ENCODE measurements at places on chromosomes 1 and 21.

DNA sequence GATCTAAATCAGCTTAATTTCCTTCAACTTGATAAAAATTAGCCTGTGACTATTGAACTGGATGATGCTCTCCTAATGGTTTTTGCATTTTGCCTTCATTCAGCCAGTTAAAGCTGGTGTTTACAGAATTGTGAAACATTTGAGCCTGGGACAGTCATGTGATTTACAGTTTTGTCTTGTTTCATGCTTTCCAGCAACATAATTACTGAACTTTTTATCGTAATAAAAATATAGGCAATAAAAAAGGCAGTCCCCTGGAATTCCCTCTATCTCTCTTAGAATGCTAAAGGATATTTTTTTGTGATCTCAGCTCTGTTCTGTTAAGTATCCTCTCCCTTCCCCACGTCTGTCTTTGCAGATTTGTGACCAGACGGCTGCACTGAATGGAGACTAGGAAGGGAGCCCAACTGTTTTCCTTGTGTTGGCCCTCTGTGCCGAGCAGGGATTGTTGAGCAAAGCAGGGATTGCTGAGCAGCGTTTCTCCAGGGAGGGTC lies 70.3 kb upstream of the RGL1 start:
- DNase-seq: no peak

DNA sequence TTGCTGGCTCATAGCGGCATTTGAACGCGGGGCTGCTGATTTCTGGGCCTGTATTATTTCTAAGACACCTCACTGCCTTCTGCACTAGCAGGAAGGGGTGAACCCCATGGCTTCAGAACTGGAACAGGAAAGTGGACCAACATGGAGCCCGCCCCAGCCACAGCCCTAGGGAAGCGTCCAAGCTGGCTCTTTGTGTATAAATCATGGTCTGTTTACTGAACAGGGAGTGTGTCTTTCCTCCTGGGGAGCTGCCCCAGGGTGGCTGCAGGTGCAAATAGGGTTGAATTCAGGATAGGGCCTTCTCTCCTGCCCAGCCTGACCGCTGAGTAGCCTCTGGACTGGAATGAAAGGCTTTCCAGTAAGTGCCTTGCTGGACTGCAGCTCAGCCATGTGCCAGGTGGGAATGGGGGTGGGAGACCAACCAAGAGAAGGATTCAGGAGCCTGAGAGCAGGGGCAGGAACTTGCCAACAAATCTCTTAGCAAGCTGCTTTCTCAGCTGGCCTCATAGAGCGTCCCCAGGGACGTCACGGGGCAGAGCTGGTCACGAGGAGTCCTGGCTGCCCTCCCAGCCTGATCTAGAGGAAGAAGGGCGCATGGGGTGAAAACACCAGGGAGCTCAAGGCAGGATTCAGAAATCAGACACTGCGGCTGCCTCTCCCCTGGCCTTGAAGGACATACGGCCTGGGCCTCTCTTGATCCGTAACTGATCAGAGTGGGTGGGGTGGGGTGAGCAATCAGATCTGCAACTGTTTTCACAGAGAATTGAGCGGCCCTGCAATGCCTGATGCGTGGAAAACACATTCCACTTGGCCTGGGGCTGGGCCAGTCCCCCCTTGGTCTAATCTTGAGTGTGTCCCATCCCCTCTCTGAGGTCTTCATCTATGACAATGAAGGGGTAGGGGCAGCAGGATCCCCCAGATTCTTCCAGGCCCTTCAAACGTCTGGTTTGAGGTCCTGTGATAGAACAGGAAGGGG lies 56.5 kb upstream of the SELENON start:
- no peak for DNase-seq

GRCh38 chr1:200971428-200971903 lies 52.0 kb downstream of the KIF21B start:
- no peak for DNase-seq

DNA sequence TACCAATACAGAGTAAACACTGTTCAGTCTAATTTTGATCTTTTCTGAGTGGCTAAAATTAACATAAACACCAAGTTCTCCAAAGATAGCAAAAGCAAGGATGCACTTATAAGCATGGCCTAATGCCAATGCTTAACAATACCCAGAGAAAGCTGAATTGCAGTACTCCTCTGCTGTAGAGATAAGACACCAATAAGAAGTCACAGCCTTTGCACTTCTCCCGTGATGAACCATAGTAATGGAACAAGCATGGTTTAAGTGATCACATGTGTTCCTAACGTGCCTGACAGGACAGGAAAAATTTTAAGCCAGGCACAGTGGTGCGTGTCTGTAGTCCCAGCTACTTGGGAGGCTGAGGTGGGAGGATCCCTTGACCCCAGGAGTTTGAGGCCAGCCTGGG lies 5.6 kb downstream of the PRDX1 start:
- DNase-seq: no peak

DNA sequence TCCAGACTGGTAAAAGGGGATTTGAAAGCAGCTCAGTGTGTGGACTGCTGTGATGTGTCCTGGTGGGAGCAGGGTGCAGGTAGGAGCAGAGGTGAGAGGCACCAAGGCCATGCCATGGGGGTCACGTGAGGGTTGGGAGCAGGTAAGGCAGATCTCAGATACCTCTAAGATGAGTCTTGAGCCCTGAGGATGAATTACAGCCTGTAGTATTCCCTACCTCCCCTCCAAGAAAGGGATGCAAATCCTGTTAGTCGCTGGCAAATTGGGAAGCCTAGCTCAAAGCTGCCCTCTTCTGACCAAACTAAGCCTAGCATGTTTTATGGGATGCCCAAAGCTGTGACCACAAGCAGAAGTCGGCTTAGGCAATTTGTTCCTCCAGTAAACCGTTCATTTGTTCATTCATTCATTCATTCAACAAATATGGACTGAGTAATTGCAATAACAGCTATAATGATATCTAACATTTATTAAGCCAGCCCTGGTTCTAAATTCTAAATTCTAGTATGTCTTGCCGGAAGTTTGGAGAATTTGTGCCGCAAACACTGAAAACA lies 3.9 kb upstream of the NUAK2 start:
- peak; percentile 12 for DNase-seq

- no peak for DNase-seq
These were observed 17.8 kb upstream of the EPHA2 start for GRCh38 chr1:16173447-16174260.

GRCh38 chr1:59290193-59290949 lies 6.5 kb upstream of the FGGY start:
- DNase-seq: no peak

GRCh38 chr1:25848531-25848930 lies 10.7 kb downstream of the AUNIP start:
- no peak for DNase-seq

DNA sequence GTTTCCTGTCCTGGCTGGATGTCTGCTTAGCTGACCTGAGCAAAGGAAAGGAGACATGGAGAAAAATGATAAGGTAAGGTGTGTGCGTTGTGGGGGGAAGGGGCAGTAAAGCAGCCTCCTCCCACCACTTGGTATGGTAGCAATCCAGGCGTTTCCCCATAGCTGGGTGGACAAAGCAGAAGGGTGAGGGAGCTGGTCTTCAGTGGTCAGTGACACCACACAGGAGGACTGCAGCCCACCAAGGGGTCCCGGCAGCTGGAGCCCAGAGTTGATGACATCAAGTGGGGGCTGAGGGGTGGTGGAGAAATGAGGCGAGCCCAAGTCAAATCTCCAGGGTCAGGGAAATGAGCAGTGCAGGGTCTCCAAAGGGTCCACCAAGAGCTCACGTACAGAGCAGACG lies 69.3 kb upstream of the LRRN2 start:
- no peak for DNase-seq

- DNase-seq: no peak
These were observed 10.2 kb downstream of the EEIG2 start for GRCh38 chr1:108570128-108570527.

- DNase-seq: peak; percentile 40
These were observed at the start of gene TRABD2B for GRCh38 chr1:47997289-47998200. TSS of gene TRABD2B (minus strand) at chr1:47997385.

DNA sequence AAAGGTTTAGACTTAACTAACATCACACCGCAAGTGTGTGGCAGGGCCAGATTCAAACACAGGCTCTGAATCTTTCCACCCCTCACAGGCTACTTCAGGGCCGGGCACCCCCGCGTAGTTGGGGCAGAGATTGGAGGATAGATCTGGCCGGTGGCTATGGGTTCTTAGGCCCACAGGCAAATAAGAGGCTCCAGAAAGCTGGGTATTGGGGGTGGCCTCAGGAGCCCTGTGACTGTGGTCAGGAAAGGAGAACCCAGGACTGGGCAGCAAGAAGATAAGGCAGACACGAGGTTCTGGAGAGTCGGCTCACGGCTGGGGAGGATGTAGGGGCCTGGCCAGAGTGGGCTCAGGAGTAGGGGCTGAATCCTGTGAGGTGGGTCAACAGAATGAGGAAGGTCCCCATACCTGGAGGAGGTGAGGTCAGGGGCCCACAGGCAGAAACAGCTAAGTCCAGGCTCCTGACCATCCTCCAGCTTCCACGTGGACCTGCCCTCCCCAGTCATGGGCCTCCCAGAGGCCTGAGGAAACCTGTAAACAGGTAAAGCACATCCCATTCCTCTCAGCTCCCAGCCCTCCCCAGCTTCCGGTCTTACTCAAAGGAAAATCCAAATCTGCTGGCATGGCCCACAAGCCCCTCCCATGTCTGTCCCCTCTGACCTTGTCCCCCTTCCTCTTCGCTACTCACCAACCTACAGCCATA lies 306.2 kb downstream of the MATN1 start:
- no peak for DNase-seq

GRCh38 chr1:239802275-239802674 lies 289.4 kb upstream of the FMN2 start:
- DNase-seq: no peak

- no peak for DNase-seq
These were observed 29.2 kb downstream of the OLFML3 start for GRCh38 chr1:114008480-114008941.

DNA sequence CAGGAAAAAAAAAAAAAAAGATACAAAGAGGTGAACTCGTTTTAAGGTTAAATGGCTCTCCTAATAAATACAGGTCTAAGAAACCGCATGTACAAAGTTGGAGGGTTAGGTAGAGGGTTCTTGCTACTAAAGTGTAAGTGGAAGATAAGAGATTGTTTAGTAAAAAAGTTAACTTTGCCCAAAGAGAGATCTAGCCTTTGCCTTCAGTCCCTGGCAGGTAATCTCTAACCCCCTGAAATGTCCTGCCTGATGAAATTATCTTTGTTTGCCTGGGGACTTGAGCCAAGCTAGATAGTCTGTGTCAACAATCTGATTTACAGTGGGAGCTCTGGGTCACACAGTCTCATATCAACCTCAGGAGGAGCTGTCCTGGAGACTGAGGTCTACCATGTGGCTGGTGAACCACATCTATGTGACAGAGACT lies 57.6 kb downstream of the TRIM33 start:
- no peak for DNase-seq

GRCh38 chr1:12339396-12339795 lies 109.6 kb downstream of the VPS13D start:
- DNase-seq: no peak

GRCh38 chr1:51907079-51907702 lies 28.7 kb upstream of the NRDC start:
- no peak for DNase-seq

- DNase-seq: no peak
These were observed 579.7 kb downstream of the PTPRC start for GRCh38 chr1:199218533-199218932.

- no peak for DNase-seq
These were observed 1.0 kb upstream of the TSPEAR start for GRCh38 chr21:44712203-44713028.

GRCh38 chr1:241237873-241238272 lies 119.1 kb downstream of the RGS7 start:
- DNase-seq: no peak

- DNase-seq: no peak
These were observed 176.8 kb upstream of the SYT6 start for GRCh38 chr1:114330451-114330983.

GRCh38 chr1:59703918-59704378 lies 110.8 kb upstream of the HOOK1 start:
- no peak for DNase-seq

DNA sequence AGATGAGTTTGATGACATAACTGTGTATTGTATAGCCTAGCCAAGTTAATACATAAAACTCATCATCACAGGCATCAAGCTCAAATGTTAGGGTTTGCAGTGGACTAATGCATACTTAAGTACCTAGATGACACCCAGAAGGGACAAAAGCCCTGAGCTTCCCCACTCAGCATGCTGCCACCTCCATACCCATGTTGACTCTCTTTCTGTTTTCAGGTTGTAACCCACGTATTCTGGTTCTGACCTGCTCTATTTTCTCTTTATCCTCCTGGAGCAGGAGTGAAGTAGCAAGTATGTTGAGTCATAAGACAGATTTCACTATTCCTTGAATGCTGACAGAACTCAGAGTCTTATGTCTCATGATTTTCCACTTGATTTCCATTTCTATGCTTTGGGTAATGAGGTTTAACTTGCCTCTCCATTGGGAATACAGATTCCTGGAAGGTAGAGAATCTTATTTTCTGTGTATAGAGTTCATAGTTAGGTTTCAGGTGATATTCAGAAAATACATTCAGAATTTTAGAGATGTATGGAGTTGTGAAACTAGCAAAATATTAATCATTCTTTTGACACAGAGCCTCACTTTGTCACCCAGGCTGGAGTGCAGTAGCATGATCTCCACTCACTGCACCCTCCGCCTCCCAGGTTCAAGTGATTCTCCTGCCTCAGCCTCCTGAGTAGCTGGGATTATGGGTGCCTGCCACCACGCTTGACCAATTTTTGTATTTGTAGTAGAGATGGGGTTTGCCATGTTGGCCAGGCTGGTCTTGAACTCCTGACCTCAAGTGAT lies 122.5 kb upstream of the KCNJ15 start:
- DNase-seq: no peak

DNA sequence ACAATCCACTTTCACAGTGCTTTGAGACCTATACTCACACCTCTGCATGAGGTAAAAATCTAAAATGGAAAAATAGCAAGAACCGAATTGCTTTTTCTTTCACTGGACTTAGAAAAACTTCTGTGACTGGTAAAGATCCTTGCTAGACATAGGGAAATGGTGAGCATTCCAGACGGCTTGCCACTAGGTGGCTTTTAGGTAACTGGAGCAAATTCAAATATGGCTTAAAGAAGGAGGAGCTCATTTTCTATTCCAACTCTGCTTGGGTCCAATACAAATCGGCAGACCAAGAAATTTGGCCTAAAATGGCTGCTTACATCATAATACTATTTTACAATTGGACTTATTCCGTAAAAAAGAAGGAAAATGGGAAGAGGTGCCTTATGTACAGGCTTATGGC lies 977.9 kb downstream of the ADGRL2 start:
- DNase-seq: no peak

- DNase-seq: no peak
These were observed 78.4 kb upstream of the SLC45A1 start for GRCh38 chr1:8239306-8240023.

GRCh38 chr1:192768463-192768862 lies 40.4 kb upstream of the RGS2 start:
- no peak for DNase-seq
